ENCODE measurements at places on chromosomes 12 and 14. TPM values are rescaled to one million over a fixed set of nuclear protein-coding genes. Genes with fewer than 3 reads are reported as not detected.

The APOF gene
- polyA plus RNA-seq, result not detected

The CCDC38 gene
- 0.60 TPM for polyA plus RNA-seq

DNA sequence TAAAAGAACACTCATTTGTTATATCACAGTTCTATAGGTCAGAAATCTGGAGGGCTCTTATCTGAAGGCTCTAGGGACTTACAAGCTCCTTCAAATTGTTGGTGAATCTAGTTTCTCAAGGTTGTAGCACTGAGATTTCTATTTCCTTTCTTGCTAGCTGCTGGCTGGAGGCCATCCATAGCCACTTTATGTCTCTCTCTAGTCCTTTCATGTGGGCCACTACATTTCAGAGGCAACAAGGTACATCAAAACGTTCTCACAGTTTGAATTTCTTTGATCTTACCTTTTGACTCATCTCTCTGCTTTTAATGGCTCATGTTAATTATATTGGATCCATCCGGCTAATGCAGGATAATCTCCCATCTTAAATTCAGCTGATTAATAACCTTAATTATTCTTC is 286.8 kb downstream of the DIO2 start:
- no peak for DNase-seq

The VWF gene
- polyA plus RNA-seq, result 18.5 TPM

The LYZ gene
- polyA plus RNA-seq, result 19.9 TPM

DNA sequence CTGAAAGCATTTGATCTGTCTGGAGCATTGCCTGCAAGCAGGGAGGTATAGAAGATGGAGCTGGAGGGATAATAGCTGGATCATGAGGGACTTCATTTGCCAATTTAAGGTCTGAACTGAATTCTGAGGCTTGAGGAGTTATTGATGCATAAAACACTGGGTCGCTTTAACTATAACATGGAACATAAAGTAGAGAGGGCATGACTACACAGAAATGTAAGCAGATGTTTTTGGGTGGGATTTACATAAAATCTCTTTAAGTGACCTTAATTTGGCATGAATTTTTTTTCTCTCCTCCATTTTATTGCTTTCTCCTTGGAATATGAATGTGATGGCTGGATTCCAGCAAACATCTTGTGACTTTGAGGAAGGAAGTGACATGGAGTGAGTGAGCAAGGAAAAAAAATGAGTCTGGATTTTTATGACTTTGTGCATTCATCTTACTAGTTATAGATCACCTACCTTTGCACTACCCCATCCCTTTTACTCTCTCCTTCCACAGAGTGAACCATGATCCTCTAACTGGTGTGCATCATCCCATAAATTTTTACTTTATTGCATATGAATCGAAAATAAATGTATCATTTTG is 356.0 kb downstream of the DUSP6 start:
- no peak for DNase-seq

- DNase-seq, result no peak
Observed at GRCh38 chr12:92396647-92397252, 251.1 kb upstream of the BTG1 start.

The DHRS2 gene
- 84.3 TPM for polyA plus RNA-seq

DNA sequence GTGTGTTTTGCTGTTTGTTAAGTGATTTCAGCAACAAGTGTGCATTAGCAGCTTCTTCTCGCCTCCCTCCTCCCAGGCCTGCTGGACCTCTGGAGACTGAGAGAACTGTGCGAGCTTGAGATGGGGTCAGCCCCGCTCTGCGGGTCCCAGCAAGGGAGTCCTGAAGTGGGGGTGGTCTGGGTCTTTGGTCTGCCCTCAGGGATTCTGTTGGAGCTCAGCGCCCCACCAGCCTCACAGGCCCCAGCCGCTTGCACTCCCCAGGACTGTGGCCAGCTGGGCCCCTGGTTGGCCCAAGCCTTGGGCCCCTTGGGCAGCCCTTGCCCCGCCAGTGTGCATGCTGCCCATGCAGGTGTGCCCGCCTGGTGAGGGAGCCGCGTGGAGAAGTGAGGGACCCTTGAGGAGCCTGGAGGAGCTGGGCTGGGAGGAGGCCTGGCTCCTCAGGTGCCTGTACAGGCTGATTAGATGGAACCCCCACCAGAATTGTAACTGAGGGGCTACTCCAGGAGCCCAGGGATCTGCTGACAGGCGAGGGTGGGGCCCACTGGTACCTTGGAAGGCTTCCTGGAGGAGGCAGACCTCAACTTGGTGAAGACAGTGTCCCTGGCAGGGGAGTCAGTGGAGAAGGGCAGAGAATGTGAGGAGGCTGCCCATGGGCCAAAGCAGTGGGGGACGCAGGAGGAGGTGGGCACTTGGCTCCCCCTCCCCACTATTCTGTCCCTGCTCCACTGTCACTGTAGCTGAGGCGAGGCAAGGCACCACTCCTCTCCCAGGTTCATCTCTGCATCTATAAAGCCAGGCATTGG is 56.7 kb downstream of the BEGAIN start:
- DNase-seq, result no peak

- DNase-seq, result no peak
Observed at GRCh38 chr14:38775986-38776385, 327.0 kb downstream of the SEC23A start.

- no peak for DNase-seq
Observed at GRCh38 chr14:75717729-75718128, 56.7 kb downstream of the TTLL5 start.

DNA sequence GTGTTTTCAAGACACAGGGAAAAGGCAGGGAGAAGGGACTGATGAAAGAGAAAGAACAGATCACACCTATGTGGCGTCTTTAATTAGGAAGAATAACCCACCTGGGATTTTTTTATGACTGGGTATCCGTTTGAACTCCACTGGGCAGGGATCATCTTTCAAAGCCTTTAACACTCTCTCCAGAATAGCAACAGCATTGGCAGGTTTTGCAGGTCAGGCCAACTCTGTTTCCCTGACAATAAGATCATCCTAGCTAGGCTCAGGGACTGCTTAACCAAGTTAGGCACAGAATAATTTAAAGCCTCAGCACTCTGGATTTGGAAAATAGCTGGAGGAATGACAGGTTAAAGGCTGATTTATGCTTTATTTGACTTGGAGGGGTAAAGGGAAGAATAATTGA is 117.6 kb downstream of the SUDS3 start:
- no peak for DNase-seq

DNA sequence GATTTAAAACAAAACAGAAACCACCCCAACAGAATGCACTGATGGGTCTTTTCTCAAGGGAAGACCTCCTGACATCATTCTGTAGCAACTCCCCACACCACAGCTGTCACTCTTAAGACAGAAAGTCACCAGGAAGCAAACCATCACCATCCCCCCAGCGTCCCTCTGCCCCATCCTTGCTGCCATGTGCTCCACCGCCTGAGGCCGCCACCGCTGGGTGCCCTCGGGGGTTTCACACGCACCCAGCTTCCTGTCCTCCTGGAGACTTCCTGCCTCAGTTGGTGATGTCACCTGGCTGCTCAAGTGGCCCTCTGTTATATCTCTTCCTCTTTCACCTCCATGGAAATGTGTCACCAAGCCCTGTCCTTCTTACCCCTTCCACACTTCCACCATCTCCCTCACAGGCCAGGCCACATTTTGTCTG is 71.4 kb upstream of the GPR68 start:
- DNase-seq, result no peak

GRCh38 chr14:103693515-103693914 is 21.7 kb downstream of the XRCC3 start:
- no peak for DNase-seq

- no peak for DNase-seq
Observed at GRCh38 chr12:67377541-67377940, 108.4 kb downstream of the CAND1 start.

- no peak for DNase-seq
Observed at GRCh38 chr12:11953523-11953922, 117.2 kb upstream of the BCL2L14 start.

- DNase-seq, result no peak
Observed at GRCh38 chr14:40221428-40221827, 789.2 kb upstream of the FBXO33 start.

GRCh38 chr14:72270147-72270727 is 338.0 kb downstream of the RGS6 start:
- no peak for DNase-seq

DNA sequence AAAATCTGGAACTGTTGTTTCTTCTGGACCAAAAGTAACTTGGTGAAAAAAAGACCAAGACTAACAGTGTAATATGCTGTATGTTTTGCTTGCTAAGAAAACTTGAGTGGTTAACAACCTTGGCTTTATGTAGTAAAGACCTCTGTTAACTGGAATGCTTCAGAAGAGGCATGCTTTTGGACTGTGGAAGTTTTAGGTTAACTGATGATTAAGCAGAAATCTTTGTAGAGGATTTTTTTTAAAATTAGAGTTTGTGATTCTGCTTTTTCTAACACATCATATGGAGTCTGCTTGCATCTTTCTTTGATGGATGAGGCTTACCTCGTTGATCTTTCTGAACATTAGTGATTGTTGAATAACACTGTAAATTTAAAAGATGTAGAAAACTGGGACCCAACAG is 17.5 kb downstream of the PELI2 start:
- DNase-seq, result no peak

The AP4S1 gene
- 21.0 TPM for polyA plus RNA-seq

DNA sequence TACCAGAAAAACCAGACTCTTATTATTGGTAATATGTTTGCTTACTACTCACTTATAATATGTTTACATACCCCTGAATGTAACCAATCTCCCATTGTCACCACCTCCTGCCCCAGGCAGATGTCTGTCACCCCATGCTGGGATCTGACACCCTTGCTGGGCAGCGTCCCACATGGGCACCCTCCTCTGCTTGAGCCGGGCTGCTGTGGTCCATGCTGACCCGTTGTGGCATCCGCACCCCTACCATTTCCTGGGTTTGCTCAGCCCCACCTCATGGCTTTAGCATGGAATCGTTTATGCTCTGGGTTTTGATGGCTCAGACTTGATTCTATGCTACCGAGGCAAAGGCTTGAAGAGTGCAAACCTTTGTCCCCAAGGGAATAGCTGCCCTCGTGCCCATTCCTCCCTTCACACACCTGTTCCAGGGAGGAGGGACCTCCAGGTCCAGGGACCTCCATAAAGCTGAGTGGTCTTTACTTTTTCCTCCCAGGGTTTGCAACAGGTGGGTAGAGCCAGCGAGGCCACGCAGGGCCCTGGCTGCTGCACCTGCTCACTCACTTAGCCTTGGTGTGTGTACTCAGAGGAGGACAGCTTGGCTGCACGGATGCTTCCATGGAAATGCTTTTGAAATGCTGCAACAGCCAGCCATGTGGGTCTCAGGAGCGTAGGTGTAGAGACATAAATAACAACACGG is 68.7 kb downstream of the PRMT8 start:
- no peak for DNase-seq

The GLIPR1L2 gene
- 3.6 TPM for polyA plus RNA-seq

The NOC4L gene
- polyA plus RNA-seq, result 11.6 TPM

The MANSC4 gene
- 0.26 TPM for polyA plus RNA-seq

DNA sequence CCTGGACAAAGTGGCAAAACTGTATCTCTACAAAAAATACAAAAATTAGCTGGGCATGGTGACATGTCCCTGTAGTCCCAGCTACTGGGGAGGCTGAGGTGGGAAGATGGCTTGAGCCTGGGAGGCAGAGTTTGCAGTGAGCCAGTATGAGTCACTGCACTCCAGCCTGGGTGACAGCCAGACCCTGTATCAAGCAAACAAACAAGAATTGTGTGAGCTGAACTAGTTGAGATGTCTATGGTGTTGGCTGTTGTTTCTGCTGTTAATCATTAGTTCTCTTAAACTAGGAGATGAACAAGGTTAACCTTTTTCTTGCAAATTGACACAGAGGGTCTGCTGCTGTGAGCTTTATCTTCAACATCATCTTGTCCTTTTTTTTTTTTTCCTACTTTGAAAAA is 23.6 kb downstream of the RASSF3 start:
- no peak for DNase-seq

GRCh38 chr12:91140026-91140931 is 29.0 kb upstream of the LUM start:
- no peak for DNase-seq

- no peak for DNase-seq
Observed at GRCh38 chr14:76282581-76282980, 93.4 kb upstream of the ESRRB start.

The RASAL1 gene
- 0.16 TPM for polyA plus RNA-seq

GRCh38 chr12:22794017-22794416 is 169.0 kb downstream of the ETNK1 start:
- DNase-seq, result no peak

The TAS2R9 gene
- polyA plus RNA-seq, result not detected

The ZDHHC22 gene
- 1.1 TPM for polyA plus RNA-seq

The KRT72 gene
- polyA plus RNA-seq, result not detected

The ASPG gene
- 18.9 TPM for polyA plus RNA-seq

DNA sequence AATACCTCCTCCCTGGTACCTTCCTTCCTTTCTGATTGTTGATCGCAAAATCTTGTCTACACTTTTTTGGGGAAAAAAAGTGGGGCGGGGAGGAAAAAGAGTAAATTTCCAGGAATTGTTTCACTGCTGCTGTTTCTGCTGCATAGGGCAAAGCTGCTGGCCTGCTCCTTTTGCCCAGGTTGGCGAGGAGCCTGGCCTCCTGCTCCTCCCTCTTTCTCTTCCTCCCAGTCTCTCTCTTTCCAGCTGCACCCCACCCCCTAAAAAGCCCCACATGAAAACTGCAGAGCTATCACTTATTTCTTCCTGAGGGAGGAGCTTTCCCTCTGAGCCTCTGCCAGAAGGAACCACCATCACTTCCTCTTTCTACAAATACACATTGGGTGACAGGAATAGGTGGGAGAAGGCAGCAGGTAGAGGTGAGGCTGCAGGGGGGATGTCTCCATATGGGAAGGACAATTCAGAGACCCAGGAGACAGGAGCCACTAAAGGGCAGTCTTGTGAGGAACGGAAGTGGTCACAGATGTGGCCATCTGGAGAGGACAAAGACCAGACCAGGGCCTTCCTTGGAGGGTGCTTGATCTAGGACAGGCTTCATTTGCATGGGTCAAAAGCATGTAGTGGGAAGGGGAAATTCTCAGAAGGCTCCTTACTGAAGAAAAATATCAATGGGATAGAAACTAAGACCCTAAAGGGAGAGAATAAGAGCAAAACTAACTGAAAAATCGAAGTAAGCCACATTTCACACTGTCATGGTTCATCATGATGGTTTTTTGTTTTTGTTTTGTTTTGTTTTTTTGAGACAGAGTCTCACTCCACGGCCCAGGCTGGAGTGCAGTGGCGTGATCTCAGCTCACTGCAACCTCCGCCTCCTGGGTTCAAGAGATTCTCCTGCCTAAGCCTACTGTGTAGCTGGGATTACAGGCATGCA is 14.8 kb downstream of the ZBTB39 start:
- DNase-seq, result no peak

GRCh38 chr12:46259713-46260112 is 9.1 kb downstream of the SLC38A1 start:
- DNase-seq, result no peak

The PELI2 gene
- polyA plus RNA-seq, result 29.7 TPM

DNA sequence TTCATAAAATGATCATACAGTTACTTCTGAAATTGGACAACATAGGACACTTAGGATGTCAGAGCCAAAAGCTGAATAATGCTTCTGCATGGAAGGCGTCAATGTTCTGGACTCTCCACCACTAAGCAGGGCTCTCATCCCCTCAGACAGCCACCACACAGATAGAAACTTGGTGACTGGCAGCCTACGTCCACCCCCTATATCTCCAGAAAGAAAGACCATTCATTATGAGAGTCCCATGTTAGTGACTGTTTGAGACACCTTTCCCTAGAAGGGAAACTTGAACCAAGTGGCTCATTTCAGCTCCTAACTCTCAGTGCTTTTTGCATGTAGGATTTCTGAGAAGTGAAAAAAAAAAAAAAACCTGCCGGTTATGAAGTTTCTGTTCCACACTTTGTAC is 251.0 kb upstream of the FKBP4 start:
- no peak for DNase-seq

Data from left renal pelvis (tissue), 4 donors.